ENCODE measurements at places on chromosomes 5 and 9.
A peak's percentile ranks its signal among the peaks of the same experiment; 100 is the strongest.

DNA sequence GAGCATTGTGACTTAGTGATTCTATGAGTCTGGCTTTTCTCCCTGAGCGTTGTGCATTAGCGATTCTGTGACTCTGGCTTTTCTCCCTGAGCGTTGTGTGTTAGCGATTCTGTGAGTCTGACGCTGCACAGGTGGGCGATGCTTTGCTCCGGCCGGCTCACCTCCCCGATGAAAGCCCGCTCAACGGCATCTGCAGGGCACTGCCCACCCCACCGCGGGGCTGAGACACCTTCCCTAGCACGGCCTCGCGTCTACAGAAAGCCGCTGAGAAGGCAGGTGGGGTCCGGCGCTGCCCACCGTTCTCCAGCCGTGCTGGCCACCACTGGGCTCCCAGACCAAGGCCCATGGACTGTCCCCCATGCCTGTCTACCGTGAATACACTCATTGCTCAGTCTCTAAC lies 12.8 kb upstream of the SLC9A3 start:
- no peak for DNase-seq

- no peak for DNase-seq
These were observed 107.7 kb upstream of the PANK3 start for GRCh38 chr5:168686837-168687236.

DNA sequence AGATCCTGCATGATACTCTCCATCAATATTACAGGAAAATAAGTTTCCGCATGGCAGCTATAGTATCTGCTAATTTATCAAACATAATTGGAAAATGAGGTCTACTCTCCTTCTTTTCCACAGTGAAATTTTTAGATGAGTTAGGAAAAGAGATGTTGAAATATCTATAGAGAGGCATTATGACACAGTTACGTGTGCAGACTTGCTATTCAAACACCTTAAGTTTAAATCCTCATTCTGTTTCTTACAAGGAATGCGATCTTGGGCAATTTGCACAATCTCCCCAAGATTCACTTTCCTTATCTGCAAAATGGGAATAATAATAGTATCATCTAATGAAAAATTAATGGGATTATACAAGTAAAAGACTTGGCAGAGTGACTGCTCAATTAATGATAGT lies 91.7 kb upstream of the SLCO6A1 start:
- no peak for DNase-seq

DNA sequence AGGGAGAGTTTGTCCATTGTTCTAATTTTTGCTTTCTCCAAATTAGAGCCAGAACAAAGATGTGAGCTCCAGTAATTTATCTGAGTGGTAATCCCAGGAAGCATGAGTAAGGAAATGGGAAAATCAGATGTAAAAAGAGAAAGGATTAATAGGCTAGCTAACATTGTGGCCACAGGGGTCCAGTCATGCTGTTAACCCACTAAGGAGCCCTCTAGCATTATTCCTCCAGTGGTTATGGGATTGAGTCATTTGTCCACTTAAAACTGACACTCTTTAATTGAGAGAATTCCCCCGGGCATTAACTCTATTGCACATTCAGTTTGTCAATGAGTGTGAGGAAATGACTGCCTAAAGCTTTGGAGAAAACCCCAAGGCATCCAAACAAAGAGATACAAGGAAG lies 700.3 kb upstream of the TYRP1 start:
- no peak for DNase-seq

- DNase-seq, result no peak
These were observed 168.1 kb downstream of the NR3C1 start for GRCh38 chr5:143235423-143235822.

DNA sequence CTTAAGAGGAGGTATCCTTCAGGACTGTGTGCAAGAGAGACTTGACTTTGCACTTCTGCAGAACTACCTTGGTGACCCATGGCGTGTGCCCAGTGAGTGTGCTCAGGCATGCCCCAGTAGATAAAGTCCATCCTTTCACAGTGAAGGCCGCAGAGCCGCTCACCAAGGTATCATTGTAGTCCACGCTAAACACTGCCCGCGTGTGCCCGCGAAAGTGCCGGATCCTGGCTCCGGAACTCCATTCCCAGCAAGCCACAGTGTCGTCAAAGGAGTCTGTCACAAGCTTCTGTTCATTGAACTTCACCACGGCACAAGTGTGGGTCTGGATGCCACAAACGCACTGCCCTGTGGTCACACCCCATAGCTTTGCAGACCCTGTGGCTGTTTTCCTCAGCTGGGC lies 3.3 kb upstream of the GRM6 start:
- no peak for DNase-seq

DNA sequence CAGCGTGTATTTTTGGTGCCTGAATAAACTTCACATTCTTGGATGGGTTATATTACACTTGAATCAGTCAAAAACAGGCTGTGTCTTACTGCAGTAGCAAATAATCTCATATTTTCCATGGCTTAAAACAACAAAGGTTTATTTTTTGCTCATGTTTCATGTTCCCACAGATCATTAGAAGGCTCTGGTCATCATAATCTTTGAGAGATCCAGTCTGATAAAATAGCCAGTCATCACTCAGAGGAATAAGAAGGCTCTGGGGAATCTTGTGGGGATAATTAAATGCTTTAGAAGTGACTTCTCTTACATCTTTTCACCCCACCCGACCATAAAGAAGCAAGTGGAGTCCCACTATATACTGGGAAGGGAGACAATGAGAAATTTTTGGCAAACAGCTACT lies 417.7 kb downstream of the PSAT1 start:
- DNase-seq, result no peak

GRCh38 chr5:73451224-73452130 lies 2.9 kb upstream of the FOXD1 start:
- peak; percentile 45 for DNase-seq

- no peak for DNase-seq
These were observed 22.6 kb upstream of the MEGF9 start for GRCh38 chr9:120736881-120737280.

DNA sequence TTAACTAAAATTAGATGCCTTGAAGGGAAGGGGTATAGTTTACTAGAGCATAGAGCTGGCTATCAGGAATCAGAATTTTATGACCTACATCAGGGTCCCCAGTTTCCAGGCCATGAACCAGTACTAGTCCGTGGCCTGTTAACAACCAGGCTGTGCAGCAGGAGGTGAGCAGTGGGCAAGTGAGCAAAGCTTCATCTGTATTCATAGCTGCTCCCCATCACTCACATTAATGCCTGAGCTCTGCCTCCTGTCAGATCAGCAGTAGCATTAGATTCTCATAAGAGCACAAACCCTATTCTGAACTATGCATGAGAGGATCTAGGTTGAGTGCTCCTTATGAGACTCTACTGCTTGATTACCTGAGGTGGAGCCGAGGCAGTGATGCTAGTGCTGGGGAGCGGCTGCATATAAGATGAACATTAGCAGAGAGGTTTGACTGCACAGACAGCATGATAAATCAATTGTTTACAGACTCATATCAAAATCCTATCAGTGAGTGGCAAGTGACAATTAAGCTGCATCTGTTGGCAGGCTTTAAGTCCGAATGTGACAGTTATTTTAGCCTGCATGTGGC lies 44.6 kb downstream of the TAF11L14 start:
- DNase-seq, result no peak

GRCh38 chr9:136681029-136681428 lies 6.2 kb downstream of the AGPAT2 start:
- no peak for DNase-seq

DNA sequence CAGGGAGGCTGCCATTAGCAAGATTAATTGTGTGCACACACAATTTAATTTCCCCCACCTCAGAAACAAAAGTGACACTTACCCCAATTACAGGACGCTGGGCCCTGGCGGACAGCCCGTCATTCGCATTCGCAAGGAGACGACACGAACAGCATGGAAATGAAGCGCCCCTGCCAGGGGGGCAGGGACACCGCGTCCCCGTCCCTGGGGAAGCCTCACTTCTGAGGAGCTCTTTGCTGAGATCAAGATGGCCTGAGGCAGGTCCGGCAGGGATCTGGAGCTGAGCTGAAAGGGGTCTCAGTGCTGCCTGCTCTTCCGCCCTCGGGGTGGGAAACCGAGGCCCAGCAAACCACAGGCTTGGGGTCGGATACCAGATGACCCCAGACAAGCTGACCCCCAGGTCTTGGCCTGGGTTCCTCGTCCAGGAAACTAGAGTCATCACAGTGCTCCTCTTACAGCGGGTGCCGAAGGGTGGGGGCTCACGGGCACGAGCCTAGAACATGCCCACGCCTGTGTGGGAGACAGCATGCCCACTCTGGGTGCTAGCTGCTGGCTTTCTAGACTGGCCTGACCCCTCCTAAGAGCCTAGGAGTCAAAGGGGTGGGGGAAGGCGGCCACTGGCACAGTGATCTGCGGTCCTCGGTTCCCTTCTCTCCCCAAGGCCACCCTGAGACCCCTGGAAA lies 103.2 kb downstream of the VAV2 start:
- DNase-seq, result no peak

DNA sequence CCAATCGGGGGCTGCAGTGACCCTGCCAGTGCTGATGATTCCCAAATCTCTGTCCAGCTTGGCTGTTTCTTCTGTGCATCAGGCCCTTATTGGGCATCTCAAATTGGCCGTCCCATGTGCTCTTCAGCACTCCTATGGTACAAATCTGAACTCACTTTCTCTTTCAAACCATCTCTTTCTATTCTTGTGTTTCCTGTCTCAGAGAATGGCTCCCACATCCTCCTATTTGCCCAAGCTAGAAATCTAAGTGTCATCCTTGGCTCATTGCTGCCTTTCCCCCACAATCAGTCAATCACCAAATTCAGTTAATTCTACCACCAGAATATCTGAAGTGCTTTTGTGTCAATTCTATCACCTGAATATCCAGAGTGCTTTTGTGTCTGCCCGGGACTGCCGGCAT lies 336.6 kb downstream of the CWC27 start:
- DNase-seq, result no peak

- DNase-seq, result peak; percentile 94
These were observed 831 bp upstream of the SEC16A start for GRCh38 chr9:136483589-136484152.

DNA sequence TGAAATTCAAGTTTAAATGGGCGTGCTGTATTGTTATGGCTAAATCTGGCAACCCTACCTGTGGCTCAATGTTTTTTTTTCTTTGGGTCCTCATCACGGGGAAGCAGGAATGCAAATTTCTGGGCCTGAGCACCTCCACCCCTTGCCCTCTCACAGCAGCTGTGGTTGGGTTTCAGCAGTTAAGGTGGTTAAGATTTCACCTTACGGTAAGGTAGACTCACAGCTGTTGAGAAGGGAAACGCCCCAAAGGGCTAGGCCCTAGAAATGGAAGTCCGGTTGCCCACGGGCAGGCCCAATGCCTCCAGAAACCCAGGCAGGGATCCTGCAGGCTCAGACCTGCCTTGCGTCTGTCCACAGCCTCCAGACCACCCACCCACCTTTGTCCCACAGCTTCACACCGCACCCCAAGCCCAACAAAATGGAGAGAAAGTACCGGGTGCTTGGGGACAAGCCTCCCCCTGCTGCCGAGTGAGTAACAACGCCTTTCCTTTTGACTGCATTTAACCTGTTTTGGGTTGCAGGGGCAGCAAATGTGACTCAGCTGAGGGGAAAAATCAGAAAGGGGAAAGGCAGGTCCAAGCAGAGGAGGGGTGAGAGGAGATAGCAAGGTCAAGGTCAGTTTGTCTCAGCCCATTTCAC lies 48.1 kb upstream of the TDRD7 start:
- no peak for DNase-seq

DNA sequence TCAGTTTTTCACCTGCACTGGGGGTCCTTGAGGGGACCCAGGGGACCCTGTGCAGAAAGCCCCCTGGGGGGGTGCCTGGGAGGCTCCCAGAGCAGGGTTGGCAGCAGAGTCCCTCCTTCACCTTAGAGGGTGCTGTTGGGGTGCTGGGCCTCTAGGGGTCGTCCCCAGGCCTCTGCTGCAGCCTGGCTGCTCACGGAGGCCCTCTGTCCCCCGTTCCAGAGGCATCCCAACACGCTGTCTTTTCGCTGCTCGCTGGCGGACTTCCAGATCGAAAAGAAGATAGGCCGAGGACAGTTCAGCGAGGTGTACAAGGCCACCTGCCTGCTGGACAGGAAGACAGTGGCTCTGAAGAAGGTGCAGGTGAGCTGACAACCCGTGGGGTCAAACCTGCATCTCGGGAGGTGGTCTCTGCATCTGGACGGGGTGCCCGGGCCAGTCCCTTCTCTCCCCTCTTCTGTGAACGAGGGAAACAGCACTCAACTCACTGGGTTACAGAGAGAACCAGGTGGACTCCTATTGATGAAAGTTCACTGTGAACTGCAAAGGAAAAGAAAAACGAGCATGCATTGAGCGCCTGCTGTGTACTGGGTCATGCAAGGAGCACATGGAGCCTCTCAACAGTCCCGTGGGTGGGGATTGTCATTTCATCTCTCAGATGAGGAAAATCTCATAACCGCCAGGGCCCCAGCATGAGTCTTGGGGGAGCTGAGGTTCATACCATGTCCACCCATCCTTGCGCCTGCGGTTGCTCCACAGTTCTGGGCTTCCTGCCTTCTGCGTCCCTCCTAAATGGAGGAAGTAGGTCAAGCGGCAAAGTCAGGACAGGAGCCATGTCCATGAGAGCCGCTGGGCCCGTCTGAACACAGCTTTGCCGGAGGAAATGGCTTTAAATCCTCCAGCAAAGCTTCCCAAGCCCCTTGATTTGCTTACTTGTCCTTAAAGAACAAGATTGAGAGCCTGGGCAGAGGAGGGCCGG lies 54.8 kb downstream of the NEK6 start:
- no peak for DNase-seq

- no peak for DNase-seq
These were observed 350.3 kb downstream of the MAT2B start for GRCh38 chr5:163855754-163856153.

DNA sequence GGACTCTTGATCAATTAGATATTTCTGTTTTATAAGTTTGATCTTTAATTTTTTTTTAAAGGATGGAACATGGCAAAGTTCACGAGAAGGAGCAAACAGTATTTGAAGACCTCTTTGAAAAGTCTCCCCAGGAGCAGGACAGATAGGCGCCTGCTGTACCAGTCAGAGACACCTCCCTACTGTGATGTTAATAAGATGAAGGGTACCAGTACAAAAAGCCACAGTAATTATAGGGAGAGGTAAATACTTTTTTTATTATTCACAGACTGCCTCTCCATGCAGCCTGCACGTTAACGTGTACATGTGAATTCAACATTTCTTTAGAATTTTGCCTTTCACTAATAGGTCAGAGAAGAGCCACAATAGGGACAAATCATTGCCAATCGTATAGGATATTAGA lies 146.5 kb upstream of the CDH6 start:
- no peak for DNase-seq

DNA sequence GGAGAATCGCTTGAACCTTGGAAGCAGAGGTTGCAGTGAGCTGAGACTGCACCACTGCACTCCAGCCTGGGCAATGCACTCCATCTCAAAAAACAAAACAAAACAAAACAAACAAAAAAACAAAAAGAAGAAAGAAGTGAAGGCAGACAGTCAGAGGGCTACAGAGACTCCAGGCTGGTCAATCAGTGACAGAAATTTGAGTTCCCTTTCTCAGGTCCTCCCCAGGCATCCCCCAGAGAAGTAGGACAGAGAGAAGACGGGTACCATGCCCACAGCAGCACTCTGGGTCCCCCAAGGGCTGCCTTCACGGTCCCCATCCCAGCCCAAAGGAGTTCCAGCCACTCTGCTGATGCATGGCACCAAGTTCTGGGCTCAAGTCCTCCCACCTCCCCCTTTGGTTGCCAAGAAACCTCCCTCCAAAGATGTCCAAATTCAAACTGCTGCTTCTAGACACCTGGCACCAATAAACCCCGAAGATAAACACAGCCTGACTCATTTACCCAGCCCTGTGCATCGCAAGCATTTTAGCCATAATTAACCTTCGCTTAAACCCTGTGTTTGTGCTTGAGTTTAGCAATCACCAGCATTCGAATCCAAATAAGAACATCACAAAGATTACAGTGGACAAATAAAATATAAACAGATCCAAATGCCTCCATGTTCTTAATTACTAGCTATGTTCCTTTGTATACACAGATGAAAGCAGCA lies 24.0 kb downstream of the SEMA4D start:
- no peak for DNase-seq
